EH (cell line): ENCODE measurements at places on chromosomes 3 and 15.

DNA sequence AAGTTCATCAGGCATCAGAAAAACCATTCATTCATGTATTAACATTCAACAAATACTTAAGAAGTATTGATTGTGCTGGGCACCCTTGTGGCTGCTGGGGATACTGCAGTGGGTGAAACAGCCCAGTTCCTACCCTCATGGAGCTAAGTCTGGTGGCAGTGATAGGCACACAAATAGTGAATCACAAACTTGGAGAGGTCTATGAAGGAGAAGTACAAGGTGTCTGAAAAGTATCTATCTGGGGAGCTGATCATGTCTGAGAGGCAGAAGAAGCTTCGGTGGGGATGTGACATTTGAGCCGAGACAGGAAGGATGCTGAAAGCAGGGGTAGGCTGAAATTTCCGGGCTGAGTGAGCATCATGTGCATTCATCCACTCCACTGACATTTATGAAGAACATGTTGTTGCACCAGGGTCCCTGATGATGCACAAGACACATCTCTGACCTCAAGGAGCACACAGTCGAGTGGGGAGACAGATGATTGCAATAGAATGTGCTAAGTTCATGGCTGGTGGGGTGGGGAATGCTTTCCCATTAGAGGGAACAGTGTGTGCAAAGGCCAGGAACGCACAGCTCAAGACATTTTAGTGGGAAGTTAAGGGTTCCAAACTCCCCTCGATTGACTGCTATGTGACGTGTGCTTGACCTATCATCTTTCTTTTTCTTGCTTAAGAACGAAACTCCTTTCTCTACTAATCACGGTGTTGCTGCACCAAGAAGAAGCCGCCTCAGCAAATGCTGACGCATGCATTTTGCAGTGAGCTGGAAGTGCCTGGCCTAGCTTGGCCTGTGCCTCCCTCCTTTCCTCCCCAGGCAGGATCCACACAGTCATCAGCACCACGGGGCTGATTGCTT is 309.1 kb upstream of the ICE2 start:
- DNase-seq: no peak

- no peak for DNase-seq
Observed at GRCh38 chr3:8942115-8942514, 21.2 kb downstream of the RAD18 start.

DNA sequence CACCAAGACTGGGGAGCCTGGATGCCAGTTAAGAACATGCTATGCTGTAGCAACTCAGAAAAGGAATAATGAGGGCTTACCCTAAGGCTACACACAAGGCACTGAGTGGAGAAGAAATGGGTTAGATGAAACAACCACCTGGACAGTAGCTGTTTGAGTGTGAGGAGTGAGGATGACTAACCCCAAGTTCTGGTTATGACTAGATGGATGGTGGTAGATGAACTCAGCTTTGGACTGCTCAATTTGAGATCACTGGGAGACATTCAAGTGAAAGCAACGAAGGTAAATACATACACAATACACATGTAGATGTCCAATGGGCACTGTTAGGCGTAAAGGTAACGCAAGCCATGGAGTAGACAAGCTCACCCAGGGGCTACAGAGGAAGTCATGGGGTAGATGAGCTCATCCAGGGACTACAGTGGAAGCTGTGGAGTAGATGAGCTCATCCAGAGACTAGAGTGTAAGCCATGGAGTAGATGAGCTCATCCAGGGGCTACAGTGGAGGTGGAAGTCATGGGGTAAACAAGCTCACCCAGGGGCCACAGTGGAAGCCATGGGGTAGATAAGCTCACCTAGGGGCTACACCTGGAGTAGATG is 98.3 kb downstream of the ANO10 start:
- no peak for DNase-seq

DNA sequence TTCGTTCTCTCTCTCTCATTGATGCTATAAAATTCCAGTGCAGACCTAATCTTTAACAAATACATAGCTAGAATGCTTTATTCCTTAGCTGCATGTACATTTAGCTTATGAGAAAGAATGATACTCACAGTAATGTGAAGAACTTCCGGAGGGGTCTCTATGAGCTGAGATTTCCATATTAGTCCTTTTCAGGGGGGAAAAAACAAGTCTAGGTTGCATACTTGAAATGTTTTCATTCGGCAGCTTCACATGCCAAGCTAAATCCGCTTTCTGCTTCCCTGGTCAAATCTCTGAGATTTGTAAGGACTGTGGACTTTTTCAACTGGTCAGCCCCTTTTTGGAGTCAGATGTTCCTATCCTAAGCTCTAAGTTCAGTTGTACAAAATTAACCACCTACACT is 111.5 kb upstream of the COL8A1 start:
- DNase-seq: peak; percentile 26

GRCh38 chr3:27471923-27472550 is 12.1 kb downstream of the SLC4A7 start:
- no peak for DNase-seq

GRCh38 chr3:49805897-49806701 is 3.0 kb downstream of the INKA1 start:
- DNase-seq: no peak

DNA sequence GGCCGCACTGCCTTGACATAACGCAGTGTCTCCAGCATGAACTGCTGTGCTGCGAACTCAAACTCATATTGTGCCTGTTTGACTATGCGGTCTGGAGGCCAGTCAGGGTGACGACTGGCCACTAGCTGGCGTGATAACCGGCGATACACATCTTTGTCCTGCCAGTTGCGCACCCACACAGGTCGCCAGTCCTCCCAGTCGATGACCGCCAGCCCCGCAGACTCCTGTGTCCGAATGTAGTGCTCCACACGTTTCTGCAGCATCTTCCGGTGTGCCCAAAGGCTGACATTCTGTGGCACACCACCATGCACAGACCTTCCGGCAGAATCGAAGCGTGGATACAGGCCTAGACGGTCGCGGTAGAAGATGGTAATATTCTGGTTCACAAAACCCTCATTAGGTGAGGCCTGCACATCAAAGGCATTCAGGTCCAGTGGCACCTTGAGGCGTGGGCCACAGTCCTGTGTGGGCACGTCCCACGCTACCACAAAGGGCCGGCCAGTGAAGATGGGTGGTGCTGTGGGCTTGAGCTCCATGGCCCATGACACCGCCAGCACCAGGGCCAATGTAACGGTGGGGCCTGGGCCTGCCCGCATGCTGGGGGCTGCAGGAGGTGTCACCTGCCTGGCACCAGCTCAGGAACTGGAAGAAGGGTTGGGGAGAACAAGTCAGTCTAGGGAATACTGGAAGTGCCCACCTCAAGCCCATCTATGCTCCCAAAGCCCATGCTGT is 2.5 kb downstream of the HYAL2 start:
- no peak for DNase-seq

DNA sequence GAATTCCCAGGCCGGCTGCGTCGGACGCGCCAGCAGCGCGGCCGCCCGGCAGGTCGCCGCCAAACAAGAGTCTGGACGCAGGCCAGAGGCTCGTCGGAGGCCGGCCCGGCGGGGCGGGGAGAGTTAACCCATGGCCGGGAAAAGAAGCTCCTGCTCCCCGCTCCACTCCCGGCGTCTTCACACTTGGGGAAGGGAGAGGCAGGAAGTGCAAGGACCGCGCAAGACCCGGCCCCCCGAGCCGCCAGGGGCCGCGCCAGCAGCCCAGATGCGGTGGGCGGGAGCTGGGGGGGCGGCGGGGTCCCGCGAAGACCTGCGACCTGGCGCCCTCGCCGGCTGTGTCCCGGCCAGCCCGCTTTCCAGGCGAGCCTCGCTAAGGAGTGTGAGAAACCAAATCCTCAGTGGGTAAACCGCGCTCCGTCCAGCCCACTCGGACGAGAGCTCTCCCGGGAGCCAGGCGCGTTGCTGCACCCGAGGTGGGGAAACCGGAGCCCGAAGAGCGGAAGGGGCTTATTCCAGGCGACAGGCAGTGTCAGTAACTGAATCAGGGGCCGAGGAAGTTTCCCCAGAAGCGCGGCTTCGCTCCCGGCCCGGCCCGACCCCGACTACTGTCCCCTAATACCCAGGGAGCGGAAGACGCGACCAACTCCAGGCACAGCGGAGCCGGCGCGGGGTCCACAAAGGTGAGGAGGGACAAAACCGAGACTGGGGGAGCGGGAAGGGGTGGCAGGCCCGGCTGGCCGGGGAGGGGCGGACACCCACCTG is 721 bp downstream of the ADAMTS7 start:
- DNase-seq: peak; percentile 65

DNA sequence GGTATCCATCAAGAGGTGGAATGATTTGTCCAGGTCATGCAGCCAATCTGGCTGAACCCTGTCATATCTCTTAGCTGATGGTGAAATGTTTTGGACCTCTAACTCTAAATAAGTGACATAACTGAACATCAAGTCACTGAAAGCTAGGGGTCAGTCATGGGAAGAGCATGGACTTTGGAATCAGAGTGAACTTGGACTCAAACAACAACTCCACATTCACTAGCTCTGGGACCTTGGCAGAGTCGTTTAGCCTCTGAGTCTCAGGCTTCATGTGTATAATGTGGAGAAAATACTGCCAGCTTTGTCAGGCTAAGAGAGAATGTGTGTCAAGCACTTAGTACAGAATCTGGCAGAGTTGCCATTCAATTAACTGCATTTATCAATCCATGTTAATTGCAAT is 557.8 kb upstream of the CFAP20DC start:
- peak; percentile 24 for DNase-seq

- peak; percentile 63 for DNase-seq
Observed at GRCh38 chr3:43389388-43390254, 103.3 kb downstream of the SNRK start.

DNA sequence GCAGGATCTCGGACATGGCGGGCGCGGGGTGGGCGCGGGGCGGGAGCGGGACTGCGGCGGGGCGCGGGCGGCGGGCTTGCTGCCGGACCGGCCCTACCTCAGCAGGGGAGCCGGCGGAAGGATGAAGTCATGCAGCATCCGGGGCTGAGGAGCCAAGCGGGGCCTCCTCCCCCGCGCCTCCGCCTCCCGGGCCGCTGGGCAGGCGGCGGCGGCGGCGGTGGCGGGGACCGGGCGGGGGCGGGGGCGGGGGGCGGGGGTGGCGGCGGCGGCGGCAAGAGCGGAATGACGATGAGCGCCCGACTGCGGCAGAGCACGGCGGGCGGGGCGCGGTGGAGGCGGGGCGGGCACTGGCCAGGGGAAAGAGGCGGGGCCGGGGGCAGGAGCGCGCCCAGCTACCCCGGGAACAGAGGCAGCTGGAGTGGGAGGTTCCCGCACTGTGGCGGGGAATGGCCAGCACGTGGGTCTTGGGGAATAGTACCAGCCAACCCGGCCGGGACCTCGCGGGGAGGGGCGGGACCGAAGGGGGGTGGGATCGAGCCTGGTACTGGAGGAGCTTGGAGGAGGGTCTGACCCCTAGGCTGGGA is at the start of gene CAMK2N2:
Gene CAMK2N2 (minus strand): TSS at position 284 of the 584 bp plus-strand sequence. CDS start 268 bp downstream, at position 16.
- DNase-seq: peak; percentile 66

- peak; percentile 12 for DNase-seq
Observed at GRCh38 chr3:78926523-78926922, 841.3 kb downstream of the ROBO1 start.

DNA sequence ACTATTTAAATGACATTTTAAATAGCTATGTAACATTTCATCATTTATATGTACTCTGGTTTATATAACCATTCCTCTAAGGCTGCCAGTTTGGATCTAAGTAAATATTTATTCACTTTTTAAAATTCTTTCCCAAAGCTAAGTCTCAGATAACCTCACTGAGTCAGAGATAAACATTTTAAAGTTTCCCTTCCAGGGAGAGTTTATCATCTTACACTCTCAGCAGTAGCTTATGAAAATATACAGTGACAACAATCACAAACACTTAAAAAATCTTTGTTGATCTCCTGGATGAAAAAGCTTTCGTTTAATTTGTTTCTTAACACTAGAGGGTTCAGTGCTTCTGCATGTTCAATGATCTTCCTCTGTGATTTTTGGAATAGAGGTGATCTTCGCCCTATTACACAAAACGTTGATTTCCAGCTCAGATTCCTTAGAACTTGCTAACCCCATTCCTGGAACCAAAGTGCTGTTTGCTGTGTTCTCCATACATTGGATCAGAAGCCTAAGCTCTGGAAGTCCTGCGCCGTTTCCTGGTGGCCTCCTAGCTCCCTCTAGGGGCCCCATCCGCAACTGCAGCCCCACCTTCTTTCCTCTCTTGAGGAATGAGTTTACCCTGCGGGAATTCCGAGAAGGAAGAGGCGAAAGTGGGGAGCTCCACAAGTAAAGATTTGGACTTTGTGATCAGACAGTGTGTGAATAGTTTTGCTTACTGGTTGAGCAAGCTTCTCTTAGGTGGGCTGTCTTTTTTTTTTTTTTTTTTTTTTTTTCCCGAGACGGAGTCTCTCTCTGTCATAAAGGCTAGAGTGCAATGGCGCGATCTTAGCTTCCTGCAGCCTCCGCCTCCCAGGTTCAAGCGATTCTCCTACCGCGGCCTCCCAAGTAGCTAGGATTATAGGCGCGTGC is 29.3 kb upstream of the SACM1L start:
- peak; percentile 90 for DNase-seq

GRCh38 chr3:28860307-28860706 is 420.6 kb upstream of the RBMS3 start:
- DNase-seq: peak; percentile 5

GRCh38 chr15:90291679-90292356 is 26.3 kb downstream of the NGRN start:
- peak; percentile 29 for DNase-seq

DNA sequence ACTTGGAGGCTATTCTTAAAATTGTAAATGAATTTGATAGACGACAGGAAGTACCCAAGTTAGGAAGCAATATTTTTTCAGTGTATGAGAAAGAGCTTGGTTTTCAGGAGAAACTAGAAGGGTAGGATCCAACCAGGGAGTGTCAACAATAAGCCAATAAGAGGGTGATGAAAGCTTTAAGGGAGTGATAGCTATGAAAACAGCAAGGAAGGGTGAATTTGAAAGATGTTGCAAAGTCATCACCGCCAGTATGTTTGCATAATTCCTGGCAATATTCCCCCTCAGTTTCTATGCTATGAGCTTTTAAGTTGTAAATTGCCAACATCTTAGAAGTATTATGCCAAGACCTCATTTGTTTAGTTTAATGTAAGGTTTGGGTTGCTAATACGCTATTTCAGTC is 11.8 kb upstream of the CSTA start:
- DNase-seq: no peak

DNA sequence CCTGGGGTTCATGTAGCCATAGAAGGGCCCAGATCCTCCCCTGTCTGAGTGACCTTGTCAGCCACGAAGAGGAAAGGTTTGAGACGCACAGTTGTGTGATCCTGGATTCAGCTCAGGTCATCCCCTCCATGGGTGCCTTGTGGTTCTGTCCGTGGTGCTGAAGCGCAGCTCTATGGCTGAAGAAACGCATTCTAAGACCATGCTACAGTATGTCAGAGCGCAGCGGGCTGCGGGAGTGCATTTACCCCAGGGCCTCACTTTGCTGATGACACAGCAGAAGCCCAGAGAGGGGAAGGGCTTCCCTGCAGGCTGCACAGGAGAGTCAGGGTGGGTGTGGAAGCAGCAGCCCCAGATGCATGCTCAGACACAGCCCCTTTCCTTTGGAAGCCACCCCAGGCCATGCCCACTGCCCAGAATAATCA is 68.8 kb upstream of the IQSEC1 start:
- peak; percentile 62 for DNase-seq

DNA sequence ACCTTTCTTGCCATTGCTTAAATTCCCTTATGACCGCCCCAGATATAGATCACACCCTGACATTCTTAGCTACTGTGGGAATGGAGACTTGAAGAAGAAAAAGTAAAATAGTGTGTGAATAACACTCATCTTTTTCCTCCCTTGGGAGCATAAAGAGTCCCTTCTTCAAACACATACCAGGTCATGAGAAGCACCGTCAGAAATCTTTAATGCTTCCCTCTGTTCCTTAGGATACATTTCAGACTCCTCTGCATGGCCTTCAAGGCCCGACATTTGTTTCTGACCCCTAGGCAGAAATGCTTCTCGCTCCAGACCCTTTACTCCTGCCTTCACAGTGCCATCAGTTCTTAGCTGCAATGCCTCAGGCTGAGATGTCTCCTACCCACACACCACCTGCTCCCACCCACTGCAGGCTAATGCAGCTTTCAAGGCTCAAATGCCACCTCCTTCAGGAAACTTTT is 143.8 kb upstream of the IL12A start:
- peak; percentile 40 for DNase-seq
